ENCODE measurements at places on chromosomes 6 and 20.

GRCh38 chr6:147561726-147562125, 53.2 kb downstream of the SAMD5 start:
- no peak for DNase-seq

DNA sequence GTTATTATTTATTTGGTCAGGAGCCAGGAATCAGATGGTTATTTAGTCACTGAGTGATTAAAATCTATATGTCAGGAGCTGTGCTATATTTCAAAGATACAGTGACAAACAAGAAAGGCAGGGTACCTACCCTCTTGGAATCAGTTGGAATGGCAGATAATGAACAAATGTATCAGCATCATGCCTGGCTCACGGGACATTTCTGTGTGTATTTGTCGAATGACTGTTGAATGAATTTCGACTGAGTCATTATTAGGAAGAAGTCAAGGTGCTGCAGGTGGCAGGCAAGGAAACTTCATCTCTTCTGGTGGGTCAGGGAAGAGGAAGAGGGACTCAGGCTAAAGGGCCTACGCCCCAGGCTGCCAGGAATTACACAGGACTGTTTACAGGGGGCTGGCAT, 13.6 kb downstream of the PKIG start:
- no peak for DNase-seq

DNA sequence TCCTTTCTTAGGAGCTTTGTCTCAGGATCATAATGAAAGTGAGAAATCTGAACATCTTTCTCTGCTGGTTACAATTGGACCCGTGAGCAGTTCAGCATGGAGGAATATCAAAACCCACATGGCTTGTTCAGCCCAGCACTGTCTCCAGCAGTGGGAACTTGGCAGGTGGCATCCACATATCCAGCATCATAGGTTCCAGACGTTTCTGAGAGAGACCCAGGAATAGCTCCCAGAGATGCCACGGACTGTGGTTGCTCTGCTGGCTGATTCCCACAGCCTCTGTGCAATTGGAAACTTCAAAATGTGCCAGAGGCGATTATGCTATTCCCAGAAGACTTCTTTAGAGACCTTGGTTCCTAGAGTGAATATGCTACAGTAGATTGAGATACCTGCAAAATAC, 76.4 kb downstream of the PHACTR2 start:
- DNase-seq = no peak

GRCh38 chr6:23305325-23305943, 736.1 kb downstream of the HDGFL1 start:
- no peak for DNase-seq

All from stimulated activated naive CD4-positive, alpha-beta T cell treated with Interleukin-2 at 50 U/mL for 16 hours (primary cell).